ENCODE measurements at places on chromosomes 3 and 15.

DNA sequence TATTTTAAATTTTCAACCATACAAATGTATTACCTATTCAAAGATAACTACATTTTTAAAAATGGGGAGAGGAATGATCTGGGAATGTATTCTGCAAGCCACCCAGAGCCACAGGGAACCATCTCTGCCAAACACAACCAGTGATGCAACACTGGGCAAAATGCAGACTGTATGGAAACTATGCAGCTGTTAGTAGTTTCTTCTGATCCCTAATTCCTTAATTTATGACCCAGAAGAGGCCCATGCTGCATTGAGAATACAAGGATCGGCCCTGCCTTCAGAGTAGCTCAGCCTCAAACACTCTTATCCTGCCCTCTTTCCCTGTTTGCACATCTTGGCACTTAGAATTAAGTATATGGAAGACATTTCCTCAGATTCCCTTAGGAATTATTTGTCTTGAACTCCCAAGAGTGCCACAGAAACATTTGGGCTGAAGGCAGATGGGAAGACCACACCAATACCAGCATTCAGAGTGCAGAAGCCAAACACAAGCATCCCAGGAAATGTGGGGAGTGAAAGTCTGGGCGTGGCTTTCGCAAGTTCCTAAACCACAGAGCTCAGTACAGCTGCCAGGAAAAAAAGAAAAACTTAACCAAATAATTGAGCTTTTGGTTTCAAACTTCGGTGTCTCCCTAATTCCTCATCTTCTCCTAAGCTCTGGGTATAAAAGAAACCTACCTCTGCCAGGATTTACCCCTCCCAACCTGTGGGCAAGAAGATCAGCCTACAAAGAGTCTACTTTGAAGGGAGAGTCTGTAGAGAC, 5.3 kb downstream of the SNUPN start:
- DNase-seq = peak; percentile 85

GRCh38 chr3:27797773-27798172, 75.7 kb upstream of the EOMES start:
- no peak for DNase-seq

GRCh38 chr3:44419116-44419922, 58.2 kb downstream of the ZNF445 start:
- no peak for DNase-seq

- DNase-seq = peak; percentile 43
Observed at GRCh38 chr3:155548195-155548594, 196.7 kb downstream of the PLCH1 start.

DNA sequence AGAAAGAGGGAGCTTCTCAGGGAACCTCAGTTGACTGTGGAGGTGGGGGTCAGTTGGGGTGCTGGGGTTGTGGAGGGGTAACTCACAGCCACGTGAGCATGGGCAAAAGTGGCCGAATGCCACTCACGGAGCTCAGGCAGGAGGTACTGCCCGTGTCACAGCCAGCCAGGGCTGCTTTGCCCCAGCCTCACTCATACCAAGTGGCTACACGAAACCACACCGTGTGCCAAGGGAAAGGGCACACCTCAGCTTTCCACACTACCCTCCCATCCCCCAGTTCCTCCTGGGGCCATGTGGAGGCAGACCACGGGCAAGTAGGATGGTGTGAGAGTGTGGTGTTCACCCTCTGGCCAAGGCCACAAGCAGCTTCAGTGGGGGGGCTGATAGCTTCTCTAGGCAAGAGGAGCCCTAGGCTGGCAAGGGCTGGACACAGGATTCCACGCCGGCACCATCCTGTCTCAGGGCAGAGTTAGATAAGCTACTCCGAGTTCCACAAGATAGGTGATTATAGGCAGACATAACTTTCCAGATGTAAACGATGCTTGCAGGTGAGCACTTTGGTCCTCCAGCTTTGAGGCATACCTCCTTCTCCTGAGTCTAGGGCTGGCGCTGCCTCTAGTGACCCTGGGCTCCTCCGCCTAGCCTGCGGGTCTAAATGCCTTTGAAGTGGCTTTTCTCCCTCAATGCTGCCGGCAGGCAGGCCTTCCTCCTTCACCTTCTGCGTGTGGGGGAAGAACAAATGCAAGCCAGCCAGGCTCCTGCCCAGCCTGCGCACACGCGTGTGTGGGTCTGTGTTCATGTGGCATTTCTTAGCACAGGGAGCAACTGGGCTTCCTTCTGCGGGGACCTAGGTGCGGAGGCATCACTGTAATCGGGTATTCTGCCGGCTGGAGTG, 25.0 kb downstream of the RGMA start:
- no peak for DNase-seq

GRCh38 chr3:19439944-19440343, 291.6 kb downstream of the KCNH8 start:
- no peak for DNase-seq

DNA sequence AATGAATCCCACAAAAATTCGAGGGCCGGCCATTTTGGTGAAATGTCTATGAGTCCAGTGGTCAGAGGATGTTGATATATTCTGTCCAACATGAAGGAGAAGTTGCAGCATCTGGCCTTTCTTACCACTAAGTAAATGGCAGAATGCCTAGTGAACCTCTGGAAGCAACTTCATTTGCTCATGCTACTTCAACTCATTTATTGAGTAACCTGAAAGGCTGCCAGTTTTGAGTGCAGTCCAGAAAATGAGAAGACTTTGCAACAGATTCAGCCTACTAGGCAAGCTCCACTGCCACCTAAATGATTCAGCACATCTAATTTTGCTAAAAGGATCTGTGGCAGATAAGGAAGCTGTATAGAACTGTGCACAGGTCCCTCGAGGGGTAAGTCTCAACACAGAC, 265.0 kb downstream of the OPA1 start:
- DNase-seq = peak; percentile 97

GRCh38 chr3:94460931-94461330, 398.1 kb downstream of the NSUN3 start:
- no peak for DNase-seq

DNA sequence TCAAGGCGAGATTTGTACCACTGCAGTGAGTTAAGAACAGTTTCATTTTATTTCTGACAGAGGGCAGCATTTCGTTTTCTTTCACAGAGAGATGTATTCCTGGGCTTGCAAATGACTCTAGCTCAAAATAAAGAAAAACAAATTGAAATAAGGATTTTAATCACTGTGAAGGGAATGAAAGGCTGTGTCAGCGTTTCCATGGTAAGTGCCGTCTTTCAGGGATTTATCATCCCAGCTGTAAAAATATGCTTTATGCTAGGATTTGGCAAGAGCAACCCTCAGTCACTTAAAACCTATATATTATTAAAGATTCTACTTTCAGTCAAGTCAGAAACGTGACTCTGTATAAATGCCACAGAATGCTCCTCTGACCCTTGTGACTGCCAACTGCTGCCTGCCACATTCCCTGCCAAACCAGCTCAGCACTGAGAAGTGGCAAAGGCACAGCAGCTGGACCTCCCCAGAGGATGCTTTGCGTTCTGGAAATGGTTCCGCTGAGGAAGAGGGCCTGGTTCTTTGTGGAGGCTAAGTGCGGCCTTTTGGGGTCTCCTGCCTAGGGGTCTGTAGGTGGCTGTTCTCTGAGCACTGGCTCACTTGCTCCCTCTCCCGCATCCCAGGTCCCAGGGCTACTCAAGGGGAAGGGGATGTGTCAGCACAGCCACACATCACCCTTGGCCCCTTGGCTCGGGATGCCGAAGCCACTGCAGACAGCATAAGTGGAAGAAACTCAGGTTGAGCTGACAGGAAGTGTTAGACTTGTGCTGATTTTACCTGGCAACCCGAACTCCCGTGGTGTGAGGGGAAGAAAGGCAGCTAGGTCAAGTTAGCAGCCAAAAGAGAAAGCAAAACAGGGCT, 56.6 kb upstream of the POMGNT2 start:
- DNase-seq = peak; percentile 65

GRCh38 chr3:111299192-111299615, 227.6 kb downstream of the NECTIN3 start:
- peak; percentile 85 for DNase-seq

DNA sequence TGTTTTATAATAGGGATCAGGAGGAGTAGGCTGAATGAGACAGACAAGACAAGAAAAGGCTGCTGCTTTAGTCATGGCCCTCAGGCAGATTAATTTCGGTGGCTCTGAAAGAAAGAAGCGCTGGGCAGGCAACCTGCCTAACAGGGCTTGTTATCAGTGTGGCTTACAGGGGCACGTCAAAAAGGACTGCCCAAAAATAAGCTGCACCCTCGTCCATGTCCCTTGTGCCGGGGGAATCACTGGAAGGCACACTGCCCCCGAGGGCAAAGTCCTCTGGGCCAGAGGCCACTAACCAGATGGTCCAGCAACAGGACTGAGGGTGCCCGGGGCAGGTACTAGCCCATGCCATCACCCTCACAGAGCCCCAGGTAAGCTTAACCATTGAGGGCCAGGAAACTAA, 188.5 kb downstream of the IGSF11 start:
- DNase-seq = no peak

- peak; percentile 11 for DNase-seq
Observed at GRCh38 chr15:98927022-98927421, 80.6 kb downstream of the PGPEP1L start.

- no peak for DNase-seq
Observed at GRCh38 chr3:41518626-41519025, 319.3 kb downstream of the CTNNB1 start.

- DNase-seq = peak; percentile 25
Observed at GRCh38 chr15:67329984-67330733, 75.6 kb downstream of the IQCH start.

- no peak for DNase-seq
Observed at GRCh38 chr3:185290266-185290665, 36.4 kb upstream of the EHHADH start.

DNA sequence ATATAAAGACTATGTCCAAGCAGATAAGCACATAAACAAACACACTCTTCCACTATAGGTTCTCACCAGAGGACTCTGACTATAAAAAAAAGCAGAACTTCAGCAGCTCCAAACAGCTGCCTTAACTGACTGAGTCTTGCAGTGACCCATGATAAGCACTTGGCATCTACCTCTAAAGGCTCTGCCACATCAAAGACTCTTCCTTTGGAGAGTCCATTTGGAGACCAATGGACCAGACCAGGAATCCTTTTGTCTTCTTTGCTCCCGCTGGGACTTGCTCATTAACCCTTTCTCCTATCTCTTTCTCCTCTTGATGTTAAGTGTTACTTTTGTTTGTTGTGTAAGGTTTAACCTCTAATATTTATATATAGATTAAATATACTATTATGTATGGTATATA, 424.1 kb downstream of the RSL24D1 start:
- DNase-seq = no peak

GRCh38 chr3:76034649-76035048, 249.3 kb upstream of the ZNF717 start:
- no peak for DNase-seq

- no peak for DNase-seq
Observed at GRCh38 chr15:89806559-89807550, 7.8 kb downstream of the ANPEP start.

- DNase-seq = no peak
Observed at GRCh38 chr3:155228676-155229075, 64.8 kb downstream of the STRIT1 start.

DNA sequence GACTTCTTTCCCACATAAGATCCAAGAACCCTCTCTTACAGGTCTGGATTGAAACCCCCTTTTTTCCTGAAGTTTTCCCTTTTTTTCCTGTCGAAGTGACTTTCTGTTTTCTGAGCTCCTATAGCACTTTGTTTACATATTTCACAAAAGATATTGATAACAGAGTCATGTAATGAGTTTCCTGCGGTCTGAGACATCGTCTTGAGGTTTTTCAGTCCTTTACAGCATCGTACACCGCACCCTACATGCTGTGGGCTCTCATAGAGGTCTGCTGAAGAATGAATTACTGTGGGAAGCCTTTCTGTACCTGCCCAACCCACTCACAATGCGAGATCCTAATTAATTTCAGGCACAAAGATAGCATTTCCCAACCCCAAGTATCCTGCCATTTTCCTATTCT, 53.1 kb downstream of the MCF2L2 start:
- no peak for DNase-seq

- DNase-seq = no peak
Observed at GRCh38 chr3:106809623-106810299, 567.5 kb upstream of the CCDC54 start.

GRCh38 chr15:97014001-97014400, 683.5 kb downstream of the NR2F2 start:
- DNase-seq = no peak

DNA sequence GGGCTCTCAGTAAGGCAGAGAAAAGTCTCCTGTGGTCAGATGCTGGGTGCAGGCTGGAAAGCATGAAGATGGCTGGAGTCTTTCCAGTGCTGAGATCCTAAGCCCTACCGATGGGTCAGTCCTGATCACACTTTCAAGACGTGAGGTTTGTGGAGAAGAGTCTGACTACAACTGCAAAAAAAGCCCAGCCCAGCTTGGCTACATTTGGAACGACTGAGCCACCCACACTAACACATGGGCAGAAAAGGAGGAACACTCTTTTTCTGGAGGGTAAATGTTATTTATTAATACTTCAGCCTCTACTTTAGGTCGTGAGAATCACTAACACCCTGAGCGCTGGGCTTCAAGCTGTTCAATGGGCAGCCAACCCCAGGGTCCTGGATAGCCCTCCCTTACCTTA, 22.0 kb upstream of the C3orf22 start:
- no peak for DNase-seq

- DNase-seq = no peak
Observed at GRCh38 chr15:39746176-39746575, 36.5 kb downstream of the FSIP1 start.

DNA sequence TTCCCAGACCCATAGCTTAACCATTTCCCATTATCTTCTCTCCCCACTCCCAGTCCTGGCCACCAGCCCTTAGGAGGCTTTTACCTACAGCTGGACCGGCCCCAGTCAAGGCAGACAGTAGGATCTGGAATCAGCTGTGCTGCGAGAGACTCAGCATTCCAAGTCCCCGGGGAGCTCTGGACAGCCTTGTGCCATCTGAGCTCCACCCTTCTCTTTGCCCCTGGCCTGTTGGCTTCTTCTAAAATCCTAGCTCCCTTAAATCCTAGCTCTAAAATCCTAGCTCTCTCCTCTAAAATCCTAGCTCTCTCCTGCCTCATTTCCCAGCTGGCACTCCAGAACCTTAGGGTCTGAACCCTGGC, 21.3 kb downstream of the MEGF11 start:
- no peak for DNase-seq

DNA sequence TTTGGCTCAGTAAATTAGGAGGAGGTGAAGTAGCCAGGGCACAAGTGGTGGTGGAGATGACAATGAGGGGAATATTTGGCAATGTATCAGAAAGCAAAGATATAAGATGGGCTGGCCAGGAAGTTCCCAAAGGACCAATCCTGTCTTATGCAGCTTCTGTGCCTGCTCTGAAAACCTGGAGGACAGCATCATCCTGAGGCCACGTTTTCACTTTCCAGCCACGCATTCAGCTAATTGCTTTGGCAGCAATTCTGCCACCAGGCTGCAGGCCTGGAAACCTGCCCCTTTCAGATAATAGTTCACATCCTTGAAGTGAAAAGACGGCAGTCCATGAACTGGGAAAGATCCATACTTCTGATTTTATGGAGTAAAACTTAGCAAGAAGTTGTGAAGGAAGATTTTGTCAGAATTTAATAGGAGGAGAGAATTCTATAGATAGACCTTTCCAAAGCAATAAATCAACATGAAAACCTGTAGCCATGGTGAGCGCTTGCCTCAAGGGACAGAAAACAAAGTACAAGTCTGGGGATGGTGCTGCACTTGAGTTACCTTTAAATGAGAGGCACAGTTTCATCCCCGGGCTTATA, 682.5 kb downstream of the GRM7 start:
- DNase-seq = no peak

Data from fibroblast of upper back skin (primary cell).